ENCODE measurements at places on chromosomes 16 and 17.

GRCh38 chr17:17151055-17151454 lies 55.1 kb downstream of the PLD6 start:
- no peak for DNase-seq

DNA sequence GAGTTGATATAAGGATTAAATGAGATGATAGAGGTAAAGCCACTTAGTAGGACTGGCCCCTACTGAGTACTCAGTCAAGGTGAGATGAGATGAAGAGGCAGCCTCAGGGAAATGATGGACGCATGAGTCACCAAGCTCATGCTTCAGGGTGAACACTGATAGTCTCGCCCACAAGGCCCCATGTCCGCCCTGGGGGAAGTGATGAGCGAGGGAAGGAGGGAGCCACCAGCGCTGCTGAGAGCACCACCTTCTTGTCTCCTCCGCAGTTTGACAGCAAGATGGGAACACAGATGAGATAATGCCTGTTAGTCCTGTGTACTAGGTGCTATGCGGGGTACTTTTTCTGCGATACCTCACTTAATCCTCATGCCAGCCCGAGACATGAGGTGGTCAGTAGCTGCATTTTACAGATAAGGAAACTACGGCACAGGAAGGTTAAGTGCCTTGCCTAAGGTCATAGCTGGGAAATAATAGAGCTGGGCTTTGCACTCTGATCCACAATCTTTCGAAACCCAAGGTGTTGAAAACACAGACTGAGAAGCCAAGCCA lies 383.0 kb downstream of the CPPED1 start:
- DNase-seq = no peak

DNA sequence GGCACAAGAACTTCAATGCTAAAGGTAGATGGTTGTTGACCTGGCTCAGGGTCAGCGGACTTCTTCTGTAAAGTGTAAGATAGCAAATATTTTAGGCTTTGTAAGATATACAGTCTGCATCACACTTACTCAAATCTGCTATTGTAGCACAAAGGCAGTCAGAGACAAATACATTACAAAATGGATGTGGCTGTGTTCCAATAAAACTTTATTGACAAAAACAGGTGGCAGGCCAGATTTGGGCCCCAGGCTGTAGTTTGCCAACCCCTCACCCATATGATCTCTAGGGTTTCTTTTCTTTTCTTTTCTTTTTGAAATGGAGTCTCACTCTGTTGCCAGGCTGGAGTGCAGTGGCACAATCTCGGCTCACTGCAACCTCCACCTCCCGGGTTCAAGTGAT lies 39.5 kb upstream of the TMEM132E start:
- DNase-seq = no peak

DNA sequence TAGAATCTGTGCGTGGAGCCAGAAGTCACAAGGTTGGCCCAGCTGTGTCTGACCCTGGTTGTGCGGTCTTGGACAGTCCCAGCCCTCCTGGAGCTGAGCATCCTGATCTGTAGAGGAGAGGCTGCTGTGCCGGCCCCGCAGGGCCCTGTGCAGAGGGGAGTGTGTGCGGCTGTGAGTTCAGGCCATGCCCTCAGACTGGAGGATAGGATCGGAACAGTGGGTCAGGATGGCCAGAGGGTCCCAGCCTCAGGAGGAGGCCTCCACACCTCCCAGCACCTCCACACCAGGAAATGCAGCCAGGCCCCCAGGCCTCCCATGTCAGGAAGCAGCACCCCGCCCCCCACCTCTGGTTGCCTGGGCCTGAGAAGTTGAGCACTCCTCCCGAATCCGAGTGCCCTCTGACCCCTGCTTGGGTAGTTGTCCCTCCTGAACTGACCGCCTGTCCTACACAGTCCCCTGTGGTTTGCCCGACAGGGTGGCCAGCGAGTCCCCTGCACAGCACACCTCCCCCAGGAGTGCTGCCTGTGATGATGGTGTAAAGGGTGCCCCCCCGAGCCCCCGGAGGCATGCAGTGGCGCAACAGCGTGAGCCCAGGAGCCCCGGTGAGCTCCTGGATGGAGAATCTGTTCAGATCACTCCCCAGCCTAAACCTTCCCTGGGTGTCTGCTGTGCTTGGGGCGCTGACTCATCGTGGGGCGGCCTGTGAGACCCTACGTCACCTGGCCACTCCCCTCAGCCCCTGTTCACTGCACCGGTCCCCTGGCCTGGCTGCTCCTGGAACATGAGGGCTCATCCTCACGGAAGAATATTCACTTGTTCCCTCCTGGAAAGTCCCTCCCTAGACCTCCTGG lies 285.2 kb downstream of the SEC14L1 start:
- no peak for DNase-seq

DNA sequence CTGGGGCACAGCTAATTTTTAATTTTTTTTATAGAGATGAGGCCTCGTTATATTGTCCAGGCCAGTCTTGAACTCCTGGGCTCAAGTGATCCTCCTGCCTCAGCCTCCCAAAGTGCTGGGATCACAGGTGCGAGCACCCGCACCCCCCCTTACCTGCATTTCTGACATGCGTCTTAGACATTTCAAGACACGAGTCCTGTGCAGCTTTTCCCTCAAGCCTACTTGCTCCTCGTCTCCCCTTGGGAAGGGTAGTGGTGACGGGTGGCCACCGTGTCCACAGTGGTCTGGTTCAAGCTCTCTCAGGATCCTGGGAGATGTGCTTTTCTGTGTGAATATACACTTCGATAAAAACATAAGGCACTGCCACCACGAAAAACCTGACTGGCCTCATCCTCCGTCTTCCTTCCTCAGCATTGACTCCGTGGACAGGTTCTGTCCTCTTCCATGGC lies 9.6 kb downstream of the CANT1 start:
- DNase-seq = no peak

- DNase-seq = no peak
Observed at GRCh38 chr17:28039251-28039650, 3.2 kb upstream of the NLK start.

GRCh38 chr16:52439171-52439701 lies 107.7 kb downstream of the TOX3 start:
- DNase-seq = no peak

DNA sequence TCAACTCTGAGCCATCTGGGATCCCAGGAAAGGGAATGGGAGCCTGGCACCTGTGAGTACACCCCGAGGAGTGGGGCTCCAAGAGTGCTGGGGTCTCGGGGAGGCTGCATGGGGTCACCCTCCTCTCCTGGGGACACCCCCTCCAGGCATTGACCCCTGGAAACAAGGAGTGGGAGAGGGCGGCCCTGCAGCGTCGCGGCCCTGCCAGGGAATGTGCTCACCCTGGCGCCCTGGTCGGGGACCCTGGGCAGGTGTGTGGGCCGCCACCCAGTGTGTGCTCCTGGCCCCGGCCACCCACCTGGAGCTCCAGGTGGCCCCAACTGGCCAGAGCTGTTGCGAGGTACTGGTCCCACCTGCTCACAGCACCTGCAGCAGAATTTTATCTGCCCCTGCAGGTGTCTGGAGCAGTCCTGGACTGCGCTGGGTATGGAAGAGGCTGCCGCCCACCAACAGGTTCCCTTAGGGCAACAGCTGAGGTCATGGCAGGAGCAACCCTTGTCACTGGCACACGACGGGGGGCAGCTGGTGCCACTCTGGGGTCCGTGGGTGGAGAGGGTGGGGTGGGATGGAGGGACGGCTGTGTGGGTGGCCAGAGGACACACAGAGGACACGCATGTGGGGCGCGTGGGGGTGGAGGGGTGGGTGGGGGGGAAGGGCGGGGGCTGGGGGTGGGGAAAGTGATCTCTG lies 5.4 kb upstream of the PABPN1L start:
- no peak for DNase-seq

GRCh38 chr16:49193596-49193995 lies 88.0 kb downstream of the CBLN1 start:
- DNase-seq = no peak

GRCh38 chr16:11547118-11547916 lies 39.4 kb downstream of the LITAF start:
- no peak for DNase-seq

DNA sequence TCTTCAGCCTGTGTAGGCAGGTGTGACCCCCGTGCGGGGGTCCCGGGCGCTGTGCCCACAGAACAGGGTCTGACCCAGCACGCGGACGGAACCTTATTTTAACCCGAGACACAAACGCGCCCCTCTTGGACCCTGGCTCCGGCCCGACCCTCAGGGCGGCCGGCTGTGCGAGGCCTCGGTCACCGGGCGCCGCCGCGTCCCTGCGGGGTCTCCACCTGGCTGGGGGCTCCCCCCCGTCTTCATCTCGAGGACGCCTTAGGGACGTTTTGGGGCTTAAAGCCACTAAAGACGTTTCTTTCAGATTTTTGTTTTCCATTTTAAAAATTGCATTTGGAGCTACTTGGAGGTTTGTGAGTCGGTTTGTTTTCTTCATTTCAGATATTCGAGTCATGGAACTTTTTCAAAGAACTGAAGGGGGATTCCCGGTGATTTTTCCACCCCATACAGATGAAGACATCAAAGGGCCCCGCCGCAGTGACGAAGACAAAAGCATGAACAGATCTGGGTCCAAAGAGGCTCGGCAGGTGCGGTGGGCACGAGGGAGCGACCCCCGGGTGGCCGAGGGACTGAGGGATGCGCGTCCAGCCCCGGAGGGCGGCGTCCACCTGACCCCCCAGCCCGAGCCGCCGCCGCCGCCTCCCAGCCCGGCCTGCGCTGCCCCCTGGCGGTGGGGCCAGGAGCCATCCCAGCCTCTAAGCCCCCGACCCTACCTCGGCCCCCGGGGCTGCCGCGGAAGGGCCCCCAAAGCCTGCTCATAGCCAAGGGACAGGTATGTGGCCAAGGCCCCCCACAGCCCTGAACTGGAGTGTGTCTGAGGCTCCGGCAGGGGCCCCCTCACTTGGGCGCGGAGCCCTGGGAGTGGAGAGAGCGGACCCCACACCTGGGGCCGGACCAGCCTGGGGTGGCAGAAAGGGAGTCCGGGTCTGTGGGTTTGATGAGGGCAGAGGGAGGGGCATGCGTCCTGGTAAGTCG lies 3.8 kb upstream of the CD7 start:
- DNase-seq = peak; percentile 56

DNA sequence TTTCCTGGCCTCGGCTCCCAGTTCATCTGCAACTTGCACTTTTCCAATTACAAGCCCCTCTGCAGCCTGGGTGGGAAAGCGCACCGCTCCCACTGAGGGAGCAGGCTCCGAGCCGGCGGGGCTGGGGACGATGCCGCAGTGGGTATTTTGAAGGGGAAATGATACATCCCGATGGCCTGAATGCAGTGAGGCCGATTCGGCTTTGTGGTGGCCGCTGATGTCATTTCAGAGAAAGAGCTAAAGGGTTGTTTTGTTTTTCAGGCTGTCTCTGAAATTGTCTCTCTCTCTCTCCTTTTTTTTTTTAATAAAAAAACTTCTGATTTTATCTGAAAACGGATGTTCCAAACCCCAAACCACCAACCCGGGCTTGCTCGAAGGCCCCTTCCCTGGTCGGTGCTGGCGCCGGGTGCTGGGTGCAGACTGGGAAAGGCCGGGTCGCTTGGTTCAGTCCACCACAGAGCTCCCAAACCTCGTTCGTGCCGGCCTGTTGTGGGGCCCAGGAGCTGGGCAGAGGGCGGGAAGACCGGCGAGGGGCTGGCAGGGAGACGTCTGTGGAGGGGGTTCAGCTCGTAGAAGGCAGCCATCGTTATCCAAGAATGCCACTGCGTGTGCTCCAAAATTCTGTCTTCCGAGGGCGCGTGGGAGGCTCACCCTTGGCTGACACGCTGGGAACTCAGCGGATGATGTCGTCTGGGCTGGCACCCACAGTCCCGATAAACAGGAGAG lies 102.8 kb downstream of the FOXL1 start:
- DNase-seq = no peak

All from stimulated activated CD8-positive, alpha-beta memory T cell treated with anti-CD3 and anti-CD28 coated beads, Interleukin-2, amount 100 ng/mL, for 48 hours (primary cell).